KBM-7 (cell line): ENCODE measurements at places on chromosomes 7 and 10.

- peak; percentile 56 for DNase-seq
These were observed 36.2 kb downstream of the SYPL1 start for GRCh38 chr7:106075937-106076336.

GRCh38 chr10:91711885-91712680 is 79.2 kb upstream of the PPP1R3C start:
- no peak for DNase-seq

- peak; percentile 65 for DNase-seq
These were observed 7.2 kb upstream of the MBL2 start for GRCh38 chr10:52779541-52780390.

DNA sequence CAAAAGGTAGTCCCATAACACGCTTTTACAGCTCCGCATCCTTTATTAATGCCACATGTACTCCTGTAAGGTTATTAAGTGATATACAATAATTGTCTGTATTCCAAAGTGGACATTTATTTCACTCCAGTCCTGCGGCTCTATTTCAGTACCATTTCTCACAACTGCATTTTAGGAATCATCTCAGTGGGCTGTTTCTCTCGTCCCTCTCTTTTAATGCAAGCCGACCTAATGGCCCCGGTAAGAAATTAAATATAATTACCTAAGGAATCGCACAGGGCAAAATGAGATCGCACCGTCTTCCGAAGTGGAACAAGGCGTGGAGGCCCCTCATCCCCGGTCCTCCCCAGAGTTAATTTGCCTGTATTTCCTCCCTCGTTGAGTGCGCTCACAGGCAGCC is 216.5 kb downstream of the RAB11FIP2 start:
- no peak for DNase-seq

DNA sequence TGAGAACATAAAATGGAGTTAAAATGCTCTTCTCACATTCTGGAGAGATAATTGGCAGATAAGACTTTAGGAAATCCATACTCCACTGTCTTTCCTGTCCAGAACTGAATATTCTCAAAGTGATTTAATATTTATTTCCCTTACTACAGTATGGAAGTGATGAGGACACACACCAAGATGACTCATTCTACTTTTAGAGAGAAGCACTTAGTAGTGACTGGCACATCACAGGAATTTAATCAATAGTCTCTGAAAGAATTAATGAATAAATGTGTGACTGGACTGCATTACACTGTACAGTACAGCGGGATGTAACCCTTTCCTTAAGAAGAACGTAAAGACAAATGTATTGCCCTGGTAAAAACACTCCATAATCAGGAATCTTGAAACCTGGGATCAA is 116.7 kb downstream of the SEMA3E start:
- no peak for DNase-seq

DNA sequence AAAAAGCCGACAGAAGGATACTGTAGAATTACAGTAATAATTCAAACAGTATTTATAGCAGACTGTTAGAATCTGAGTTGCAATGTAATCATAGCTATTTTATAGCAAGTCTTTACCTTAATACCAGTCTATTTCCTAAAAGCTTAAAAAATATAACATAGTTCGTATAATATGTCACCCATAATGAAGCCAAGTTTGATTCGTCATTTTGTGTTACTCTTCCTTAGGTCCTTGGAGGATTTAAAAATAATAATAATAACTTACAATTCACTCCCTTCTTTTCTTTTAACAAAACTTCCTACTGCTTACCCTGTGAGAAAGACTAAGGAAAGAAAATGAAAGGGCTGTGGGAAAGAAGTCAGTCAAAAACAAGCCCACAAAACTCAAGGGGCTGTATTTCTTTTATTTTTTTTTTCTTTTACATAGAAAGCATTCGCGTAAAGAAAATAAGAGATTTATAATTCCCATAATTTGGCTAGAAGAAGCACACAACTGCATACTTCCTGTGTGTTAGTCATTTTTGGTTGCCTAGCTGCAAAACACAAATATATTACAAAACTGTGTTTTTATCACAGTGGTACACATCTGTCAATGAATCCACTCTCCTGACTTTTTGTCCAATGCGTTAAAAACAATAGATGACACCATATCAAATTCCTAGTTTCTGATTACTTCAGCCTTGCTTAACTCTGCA is 187.2 kb upstream of the CELF2 start:
- DNase-seq, result no peak

DNA sequence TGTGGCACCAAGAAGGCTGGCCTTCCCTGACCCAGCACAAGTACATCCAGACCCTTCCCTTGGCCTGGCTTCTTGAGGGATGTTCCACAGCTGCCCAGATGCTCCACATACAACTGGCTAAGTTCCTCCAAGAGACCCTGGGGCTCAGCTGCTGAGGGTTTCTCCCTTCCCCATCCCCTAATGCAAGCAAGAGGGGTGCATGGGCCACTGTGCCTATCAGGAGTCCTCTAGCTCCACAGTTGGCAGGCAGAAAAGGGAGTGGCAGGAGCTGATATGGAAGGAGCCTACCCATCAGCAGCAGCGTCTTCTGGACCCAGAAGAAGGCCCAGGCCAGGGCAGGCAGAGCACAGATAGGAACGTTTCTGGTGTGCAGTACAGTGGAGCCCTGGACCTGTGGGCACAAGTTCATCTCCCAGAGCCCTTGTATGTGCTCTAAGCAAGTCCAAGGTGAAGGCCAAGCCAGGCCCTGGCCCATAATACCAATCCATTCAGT is 26.2 kb downstream of the VSIR start:
- DNase-seq, result no peak

- DNase-seq, result no peak
These were observed 10.5 kb downstream of the TMEM273 start for GRCh38 chr10:49177391-49178355.

DNA sequence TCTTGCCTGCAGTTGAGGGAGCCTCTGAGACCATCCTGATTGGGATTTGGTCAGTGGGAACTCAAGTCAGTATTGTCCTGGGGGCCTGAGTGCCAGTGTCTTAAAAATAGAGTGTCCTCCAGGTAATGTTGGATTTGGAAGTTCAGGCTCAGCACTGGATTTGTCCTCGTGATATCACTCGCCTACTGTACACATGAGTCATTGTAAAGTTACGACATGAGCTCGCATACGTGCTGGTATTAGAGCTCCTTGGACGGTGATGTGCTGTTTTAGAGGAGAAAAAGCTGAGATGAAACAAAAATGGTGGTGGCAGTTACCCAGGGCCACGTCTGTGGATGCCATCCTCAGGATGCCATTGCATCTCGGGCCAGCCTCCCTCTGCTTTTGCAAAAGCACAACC is 78.2 kb downstream of the MGMT start:
- no peak for DNase-seq

GRCh38 chr10:115624448-115624847 is 531.3 kb downstream of the ATRNL1 start:
- DNase-seq, result no peak

DNA sequence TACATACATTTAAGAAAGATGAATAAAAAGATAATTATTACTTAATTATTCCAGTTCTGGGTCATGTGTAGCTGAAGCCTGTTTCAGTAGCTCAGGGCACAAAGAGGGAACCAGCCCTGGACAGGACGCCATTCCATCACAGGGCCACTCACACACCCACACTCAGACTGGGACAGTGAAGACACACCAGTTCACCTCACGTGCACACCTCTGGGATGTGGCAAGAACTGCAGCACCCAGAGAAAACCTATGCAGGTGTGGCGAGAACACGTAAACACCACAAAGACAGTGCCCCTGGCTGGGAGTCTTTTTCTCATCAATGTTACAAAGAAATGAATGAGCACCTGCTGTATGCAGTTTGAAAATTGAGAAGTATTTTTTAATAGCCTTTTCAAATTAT is 1.6 kb upstream of the IDI1 start:
- DNase-seq, result peak; percentile 32

DNA sequence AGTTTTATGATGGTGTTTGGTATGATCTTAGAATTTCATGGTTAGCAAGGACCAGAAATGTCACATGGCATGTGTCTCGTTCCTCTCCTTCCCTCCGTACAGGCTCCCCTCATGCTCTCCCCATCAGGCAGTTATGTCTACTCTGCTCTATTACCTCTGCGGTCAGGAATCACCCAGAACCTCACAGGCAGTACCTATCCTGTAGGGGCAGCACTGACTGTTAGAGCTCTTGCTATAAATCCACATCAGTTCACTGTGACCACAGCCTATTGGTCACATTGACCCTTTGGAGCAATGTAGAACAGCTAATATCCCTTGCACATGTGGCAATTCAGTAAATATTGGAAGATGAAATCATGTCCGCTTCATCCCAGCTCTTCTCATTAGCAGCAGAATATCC is 151.8 kb downstream of the WNT2 start:
- DNase-seq, result no peak

DNA sequence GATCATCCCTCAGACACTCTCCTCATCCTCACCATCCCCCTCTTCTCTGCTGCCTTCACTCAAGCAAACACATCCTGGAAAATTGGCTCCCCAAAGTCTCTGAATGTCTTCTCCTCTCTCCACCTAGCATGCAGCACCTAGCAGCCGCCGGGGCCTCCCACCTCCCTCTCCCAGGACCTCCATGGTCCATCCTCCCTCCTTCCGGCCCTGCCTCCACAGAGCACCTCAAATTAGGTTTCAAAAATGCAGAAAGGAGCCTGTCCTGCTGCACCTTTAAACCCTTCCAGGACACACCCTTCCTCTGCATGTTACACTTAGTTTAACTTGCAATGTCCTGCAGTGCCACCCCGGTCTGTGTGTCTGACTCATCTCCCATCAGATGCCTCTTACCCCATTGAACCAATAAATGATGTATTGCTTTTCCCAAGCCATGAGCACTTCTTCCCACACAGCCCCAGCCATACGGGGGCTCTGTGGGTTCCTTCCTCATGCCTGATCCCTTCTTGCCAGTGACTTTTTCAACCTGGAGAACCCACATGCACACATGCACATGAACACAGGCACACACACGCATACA is 582.5 kb upstream of the MGMT start:
- no peak for DNase-seq
